Hematopoietic multipotent progenitor cell (in vitro differentiated cells): ENCODE measurements at places on chromosomes 5 and 9.

- DNase-seq, result no peak
These were observed 178.9 kb downstream of the SH3GL2 start for GRCh38 chr9:17757816-17758215.

GRCh38 chr5:39608024-39608423 is 183.2 kb upstream of the DAB2 start:
- no peak for DNase-seq

- no peak for DNase-seq
These were observed 375.8 kb downstream of the GADD45G start for GRCh38 chr9:89980600-89980999.

- no peak for DNase-seq
These were observed 182.9 kb upstream of the RFX3 start for GRCh38 chr9:3708751-3709150.

- no peak for DNase-seq
These were observed 292.7 kb downstream of the TMEM167A start for GRCh38 chr5:82784521-82784920.

- no peak for DNase-seq
These were observed 235.1 kb downstream of the GADD45G start for GRCh38 chr9:89839952-89840351.

DNA sequence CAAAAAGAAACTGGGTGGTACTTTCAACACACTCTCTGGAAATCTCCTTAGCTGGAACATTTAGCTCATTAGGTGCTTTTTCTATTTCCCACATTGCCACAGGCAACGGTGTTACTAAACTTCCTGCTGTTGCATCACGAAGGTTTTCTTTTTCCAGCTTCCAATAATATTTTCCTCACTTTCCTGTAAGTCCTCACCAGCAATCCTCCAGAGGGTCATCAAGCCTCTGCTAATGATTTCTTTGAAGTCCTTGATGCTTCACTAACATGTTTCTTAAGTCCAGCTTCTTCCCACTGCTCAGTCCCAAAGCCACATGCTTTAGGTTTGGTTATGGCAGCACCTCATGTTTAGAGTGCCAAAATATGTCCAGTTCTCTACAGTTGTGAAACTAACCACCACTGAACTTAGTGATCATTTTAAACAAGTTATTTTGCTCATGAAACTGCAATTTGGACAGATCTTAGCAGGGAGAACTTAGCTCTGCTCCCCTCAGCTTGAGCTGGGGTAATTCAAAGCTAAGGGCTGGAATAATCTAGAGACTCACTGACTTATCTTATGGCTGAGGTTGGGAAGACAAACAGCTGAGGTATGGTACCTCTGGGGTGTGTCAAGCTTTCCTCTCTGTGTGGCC is 39.9 kb upstream of the RETREG1 start:
- DNase-seq, result no peak

GRCh38 chr5:123710031-123710430 is 198.1 kb downstream of the CSNK1G3 start:
- no peak for DNase-seq
